Posterior vena cava (tissue), 2 donors: ENCODE measurements at places on chromosomes 2 and 18. TPM values are rescaled to one million over a fixed set of nuclear protein-coding genes. Genes with fewer than 3 reads are reported as not detected.

GRCh38 chr18:3995476-3996102 is 459.5 kb downstream of the DLGAP1 start:
- DNase-seq = no peak

The XDH gene
- not detected for total RNA-seq

The UCN gene
- 1.2 TPM for total RNA-seq

GRCh38 chr2:129404000-129404685 is 575.3 kb upstream of the RAB6C start:
- DNase-seq = no peak

DNA sequence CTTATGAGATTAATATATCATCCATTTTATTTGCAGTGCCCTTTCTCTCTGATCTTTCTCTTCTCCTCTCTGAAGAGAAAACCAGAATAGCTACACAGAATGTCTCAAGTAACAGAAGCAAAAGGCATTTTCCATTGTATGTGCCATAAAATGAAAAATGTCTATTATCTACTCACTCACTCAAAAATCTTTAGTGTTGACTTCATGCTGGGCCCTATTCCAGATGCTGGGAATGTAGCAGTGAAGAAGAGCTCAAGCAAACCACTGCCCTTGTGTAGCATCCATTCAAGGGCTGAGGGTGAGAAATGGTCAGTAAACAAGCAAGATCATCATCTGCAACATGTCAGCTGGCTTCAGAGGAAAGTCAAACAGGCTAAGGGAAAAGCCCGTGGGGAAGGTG is 427.7 kb downstream of the METTL4 start:
- DNase-seq = no peak

The ACMSD gene
- total RNA-seq = not detected

The SERPINB8 gene
- total RNA-seq = 31.1 TPM

The NR4A2 gene
- 7.8 TPM for total RNA-seq

DNA sequence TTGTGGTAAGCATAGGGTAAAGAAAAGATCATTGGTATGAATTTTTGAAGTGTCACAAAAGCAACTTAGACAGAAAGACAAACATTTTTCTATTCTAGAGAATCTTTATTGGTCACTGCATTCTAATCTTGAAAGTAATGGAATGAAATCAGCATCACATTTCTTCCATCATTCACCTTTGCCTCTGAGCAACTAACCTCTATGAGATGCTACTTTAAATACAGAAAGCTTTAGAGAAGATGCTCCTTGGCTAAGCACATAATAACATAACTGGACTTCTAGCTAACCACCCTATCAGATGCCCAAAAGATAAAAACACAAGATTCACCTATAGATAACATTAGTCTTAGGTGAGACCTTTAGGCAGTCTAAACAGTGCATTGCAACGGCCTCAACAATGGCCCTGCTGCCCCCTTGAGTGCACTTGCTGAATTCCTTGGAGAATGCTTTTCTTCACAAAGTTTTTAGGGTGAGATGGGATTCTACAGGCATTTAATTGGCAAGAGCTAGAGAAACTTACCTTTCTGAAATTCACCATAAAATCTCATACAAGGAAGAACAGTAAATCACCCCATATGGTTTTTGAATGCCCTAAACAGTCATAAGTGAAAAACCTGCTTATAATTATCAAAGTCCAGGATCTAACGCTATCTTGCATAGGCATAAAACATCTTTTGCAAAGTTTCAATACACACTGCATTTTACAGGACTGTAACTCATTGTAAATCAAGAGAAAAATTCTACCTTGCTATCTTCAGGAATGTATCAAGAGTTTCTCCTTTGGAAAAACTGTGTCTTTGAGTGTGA is 791.3 kb upstream of the CHAC2 start:
- DNase-seq = no peak

The IWS1 gene
- total RNA-seq = 35.4 TPM

The HES6 gene
- total RNA-seq = 2.3 TPM

GRCh38 chr2:180540761-180541160 is 439.6 kb upstream of the UBE2E3 start:
- DNase-seq = no peak

The GALNT14 gene
- total RNA-seq = 1.1 TPM

DNA sequence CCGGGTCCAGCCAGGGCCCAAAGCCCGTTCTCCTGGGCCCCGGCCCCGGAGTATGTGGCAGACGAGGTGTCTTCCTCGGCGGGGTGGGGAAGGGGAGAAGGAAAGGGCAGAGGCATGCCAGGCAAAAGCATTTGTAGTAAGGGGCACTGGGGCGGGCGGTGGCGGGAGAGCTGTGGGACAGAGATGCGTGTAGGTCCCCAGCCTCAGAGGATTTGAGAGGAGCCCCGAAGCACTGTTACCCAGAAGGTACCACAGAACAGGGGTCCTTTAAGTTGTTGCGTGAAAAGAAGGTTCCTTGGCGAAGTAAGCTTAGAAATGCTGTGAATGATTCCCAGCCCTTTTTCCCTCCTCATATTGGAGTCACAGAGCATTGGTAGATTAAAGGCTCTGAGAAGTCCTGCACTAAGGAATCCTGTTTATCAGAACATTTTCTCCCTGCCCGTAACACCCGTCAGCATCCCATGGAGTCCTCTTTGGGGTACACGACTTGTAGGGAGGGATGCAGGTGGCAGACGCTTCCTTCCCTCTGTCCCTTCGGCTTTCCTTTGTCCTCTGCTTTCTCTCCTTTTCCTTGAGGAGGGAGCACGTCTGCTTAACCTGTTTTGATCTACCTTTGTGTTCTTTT is 12.5 kb downstream of the GAREM2 start:
- no peak for DNase-seq

DNA sequence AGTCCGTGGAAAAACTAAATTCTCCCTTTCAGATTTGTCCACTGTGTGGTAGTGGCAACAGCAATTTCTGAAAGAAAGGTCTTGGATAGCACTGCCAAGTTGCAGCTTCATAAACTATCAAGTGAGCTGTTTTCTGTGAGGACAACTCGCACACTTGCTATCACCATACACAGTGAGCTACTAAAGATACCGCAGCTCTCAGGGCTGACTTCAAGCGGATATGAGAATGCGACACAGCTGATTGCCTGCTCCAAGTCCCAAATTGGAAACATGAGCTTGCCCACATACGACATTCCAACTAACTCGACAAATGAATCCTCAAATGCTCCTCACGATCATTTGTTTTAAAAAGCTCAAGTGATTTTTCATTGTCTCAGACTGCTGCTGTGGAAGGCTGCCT is 46.2 kb downstream of the E2F6 start:
- no peak for DNase-seq

GRCh38 chr2:46552079-46552478 is 72.7 kb downstream of the TMEM247 start:
- no peak for DNase-seq

GRCh38 chr2:148253685-148254084 is 232.8 kb downstream of the MBD5 start:
- DNase-seq = no peak

- DNase-seq = no peak
These were observed 34.6 kb upstream of the SP9 start for GRCh38 chr2:174300114-174300513.

The AGXT gene
- not detected for total RNA-seq
